ENCODE measurements at places on chromosomes 16 and 17.

DNA sequence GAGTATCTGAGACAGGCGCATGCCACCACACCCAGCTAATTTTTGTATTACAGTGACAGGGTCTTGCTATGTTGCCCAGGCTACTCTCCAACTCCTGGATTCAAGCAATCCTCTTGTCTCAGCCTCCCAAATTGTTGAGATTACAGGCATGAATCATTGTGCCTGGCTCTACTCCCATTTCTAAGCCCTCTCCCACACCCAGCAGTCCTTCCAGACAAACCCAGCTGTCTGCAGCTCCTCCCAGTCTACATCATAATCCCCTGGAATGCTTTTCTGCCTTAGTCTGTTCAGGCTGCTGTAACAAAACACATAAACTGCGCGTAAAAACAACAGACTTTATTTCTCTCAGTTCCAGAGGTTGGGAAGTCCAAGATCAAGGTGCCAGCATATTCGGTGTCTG, 144.5 kb downstream of the GRIN2A start:
- no peak for DNase-seq

GRCh38 chr16:13463619-13464018, 456.3 kb upstream of the ERCC4 start:
- no peak for DNase-seq

- no peak for DNase-seq
These were observed 66.9 kb upstream of the ATF7IP2 start for GRCh38 chr16:10318798-10319500.

- no peak for DNase-seq
These were observed 34.6 kb downstream of the CLEC16A start for GRCh38 chr16:10978871-10979446.

- DNase-seq: no peak
These were observed 36.9 kb downstream of the METRNL start for GRCh38 chr17:83116311-83116771.

Data from common myeloid progenitor, CD34-positive (primary cell).